ENCODE measurements at places on chromosomes 16 and 17.

DNA sequence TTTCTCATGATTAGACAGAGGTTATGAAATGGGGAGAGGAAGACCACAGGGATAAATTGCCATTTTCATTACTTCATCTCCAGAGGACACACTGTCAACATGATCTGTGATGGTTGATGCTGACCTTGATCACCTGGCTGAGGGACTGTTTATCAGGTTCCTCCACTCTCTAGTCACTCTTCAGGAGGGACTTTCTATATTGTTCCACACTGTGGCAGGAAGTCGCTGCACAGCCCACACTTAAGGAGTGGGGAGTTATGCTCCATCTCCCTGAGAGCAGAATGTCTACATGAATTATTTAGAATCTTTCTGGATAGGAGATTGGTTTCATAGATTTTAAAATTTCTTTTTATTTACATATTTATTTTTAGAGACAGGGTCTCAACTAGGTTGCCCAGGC lies 46.7 kb downstream of the CYB5B start:
- no peak for DNase-seq

DNA sequence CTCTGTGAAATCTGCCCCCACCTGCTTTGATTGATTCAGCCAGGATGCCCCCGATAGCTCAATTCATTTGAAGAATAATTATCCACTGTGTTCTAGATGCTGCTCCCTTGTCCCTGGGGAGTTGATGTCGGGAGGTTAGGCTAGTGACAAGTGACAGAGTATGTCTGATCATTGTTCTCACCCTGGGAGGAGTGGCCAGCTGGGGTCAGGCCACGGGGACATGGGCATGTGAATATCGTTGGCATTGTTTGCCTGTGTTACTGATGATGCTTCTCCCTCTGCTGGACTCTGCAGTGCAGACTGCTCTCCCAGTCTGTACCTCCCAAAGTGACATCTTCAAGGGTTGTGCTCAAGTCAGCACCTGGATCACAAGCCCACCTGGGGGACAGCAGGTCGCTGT lies 89.9 kb upstream of the C16orf82 start:
- DNase-seq: no peak

DNA sequence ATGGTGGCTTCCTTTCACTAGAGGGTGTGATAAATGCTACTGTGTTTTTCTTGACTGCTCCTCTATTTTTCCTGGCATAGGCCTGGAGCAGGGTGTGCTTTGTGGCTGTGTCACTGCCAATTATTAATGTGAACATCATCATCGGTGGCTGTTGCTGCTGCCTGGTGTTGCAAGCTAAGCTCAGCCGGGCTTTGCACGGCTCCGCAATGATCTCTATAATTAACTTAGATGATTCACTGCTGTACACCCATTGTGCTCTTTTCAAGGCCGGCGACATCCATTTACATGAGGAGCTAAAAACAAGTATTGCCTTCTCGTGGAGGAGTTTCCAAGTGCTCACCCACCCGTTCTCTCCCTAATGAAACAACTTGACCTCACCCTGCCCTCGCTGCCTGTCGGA lies 160.1 kb upstream of the IRX3 start:
- DNase-seq: no peak

- no peak for DNase-seq
Observed at GRCh38 chr17:17052462-17053221, 10.4 kb downstream of the MPRIP start.

GRCh38 chr16:22728167-22728836 lies 85.7 kb upstream of the HS3ST2 start:
- no peak for DNase-seq

GRCh38 chr17:44541884-44542581 lies 15.3 kb upstream of the FZD2 start:
- DNase-seq: no peak

DNA sequence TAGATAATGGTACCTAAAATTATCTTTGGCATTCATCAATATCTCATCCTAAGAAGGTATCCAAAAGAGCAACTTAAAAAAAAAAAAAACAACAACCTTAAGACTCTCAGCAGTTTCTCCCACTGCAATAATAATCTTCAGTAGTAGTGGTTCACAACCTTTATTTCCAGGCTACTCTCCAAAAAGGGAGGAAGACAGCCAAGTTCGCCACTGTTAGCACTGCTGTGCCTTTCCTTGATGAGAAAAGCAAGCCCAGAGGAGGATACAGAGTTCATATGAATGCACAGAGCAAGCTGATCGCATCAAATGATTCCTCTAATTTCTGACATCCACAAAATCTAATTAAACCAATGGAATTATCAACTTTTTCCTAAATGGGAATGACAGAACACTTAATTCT lies 199.4 kb downstream of the AATF start:
- no peak for DNase-seq

DNA sequence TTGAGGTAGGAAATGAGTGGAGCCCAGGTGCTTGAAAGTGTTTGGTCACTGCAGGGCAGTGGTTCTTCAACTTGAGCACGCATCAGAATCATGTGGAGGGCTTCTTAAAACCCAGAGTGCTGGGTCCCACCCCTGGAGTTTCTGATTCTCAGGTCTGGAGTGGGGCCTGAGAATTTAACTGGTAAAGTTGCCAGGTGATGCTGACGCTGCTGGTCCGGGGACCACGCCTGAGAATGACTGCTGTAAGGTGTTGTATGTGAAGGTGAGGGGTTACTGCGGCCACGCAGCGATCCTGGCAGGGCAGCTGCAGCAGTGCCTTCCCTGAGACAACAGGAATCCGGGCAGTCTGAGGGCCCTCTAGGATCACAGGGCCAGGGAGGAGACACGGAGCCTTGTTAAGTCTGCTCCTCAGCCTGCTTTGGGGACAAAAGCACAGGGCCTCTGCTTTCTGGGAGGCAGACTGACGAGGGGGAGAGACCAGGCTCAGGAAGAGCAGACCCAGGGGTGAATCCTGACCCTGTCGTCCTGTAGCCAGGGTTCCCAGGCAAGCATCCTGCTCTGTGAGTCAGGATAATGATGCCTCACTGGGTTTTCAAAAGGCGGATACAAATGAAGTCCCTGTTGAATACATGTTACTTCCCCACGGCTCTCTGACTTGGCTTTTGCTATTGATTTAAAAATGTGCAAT lies 16.2 kb downstream of the CCDC42 start:
- DNase-seq: no peak

DNA sequence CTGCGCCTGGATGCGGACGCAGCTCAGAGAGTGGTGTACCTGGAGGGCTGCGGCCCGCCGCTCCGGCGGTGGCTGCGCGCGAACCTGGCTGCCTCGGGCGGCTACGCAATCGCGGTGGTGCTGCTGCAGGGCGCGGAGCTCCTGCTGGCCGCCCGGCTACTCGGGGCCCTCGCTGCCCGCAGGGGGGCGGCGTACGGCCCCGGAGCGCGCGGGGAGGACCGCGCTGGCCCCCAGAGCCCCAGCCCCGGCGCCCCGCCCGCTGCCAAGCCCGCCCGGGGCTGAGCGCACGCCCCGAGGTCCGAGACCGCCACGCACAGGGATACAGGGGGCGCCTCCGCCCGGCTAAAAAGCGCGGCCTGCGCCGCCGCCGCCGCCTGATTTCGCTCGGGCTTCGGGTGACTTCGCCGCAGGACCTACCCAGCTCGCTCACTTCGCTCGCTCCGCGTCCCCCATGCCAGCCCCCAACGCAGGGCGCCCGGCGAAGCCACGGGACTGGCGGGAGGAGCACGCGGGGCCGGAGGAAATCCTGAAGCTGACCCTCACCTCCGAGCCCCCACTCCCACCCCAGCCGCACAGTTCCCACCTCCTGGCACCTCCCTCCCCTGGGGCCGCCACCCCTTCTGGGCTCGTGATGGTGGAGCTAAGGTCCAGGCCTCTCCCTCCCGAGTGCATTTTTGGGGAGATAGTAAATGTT lies 8.2 kb downstream of the PDE6G start:
- no peak for DNase-seq

Data from activated CD4-positive, alpha-beta T cell treated with anti-CD3 and anti-CD28 coated beads for 48 hours (primary cell).